ENCODE measurements at places on chromosomes 1 and 21. TPM values are rescaled to one million over a fixed set of nuclear protein-coding genes. Genes with fewer than 3 reads are reported as not detected.

Gene ANKRD65
- total RNA-seq: not detected

Gene TPR
- total RNA-seq: 144 TPM

Gene HSD11B1
- not detected for total RNA-seq

Gene RGS5
- total RNA-seq: 4.4 TPM

Gene VSIG8
- not detected for total RNA-seq

Gene CNKSR1
- 6.0 TPM for total RNA-seq

Gene CXADR
- 0.28 TPM for total RNA-seq

Gene PAQR6
- total RNA-seq: 7.0 TPM

Gene PLA2G2D
- not detected for total RNA-seq

DNA sequence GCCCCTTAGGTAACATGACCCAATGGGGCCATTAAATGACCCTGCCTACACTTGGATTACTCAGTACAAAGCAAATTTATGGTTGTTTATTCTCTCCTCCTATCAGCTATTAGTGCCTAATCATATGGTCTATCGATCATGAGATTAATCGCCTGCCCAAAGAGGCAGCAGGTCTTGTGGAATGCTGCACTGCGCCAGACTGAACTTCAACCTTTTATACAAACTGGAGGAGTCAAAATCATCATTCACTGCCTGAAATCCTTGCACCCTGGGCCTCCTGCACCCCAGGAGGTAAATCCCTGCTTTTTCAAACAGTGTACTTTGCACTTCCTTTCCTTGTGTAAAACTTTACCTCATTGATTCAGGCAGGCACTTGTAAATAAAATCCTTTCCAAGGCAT, 69.7 kb downstream of the NFIA start:
- no peaks in the 10 kb centered on the region for H3K36me3 ChIP-seq
- no peak overlapping the region for H3K27ac ChIP-seq
- H3K27me3 ChIP-seq: peaks cover 38% of the 10 kb centered on the region
- H3K4me3 ChIP-seq: no peak overlapping the region
- DNase-seq: no peak
- peaks cover under 1% of the 10 kb centered on the region for H3K4me1 ChIP-seq

DNA sequence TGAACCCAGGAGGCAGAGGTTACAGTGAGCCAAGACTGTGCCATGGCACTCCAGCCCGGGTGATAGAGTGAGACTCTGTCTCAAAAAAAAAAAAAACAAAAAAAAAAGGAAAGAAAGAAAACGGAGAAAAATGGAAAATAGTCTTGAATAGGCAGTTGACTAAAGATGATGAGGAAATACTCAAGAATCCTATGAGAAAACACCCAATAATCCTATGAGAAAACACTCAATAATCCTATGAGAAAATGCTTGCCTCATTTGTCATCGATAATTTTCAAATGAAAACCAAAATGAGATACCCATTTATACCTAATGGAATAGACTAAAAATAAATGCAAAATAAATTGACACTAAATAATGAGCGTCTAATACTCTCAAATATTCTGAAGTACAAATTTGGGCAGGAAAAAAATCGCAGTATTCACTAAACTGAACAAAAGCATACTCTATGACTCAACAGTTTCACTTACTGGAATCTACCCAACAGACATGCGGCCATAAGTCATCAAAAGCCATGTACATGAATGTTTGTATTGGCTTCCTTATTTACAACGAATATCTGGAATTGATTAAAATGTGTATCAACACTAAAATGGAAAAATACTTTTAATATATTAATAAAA, 733.9 kb upstream of the CHRM3 start:
- H3K4me1 ChIP-seq: no peaks in the 10 kb centered on the region
- H3K36me3 ChIP-seq: no peaks in the 10 kb centered on the region
- H3K27ac ChIP-seq: no peak overlapping the region
- no peak for DNase-seq
- H3K4me3 ChIP-seq: no peak overlapping the region

GRCh38 chr1:92502247-92502646, 15.5 kb upstream of the GFI1 start:
- H3K4me3 ChIP-seq: peak overlapping the region; percentile 44
- no peaks in the 10 kb centered on the region for H3K27me3 ChIP-seq

GRCh38 chr1:20787840-20788795, 1.0 kb upstream of the HP1BP3 start:
- H3K4me1 ChIP-seq: peaks cover 20% of the 10 kb centered on the region
- no peak for DNase-seq
- peak overlapping the region; percentile 96 for H3K27ac ChIP-seq
- H3K4me3 ChIP-seq: peak overlapping the region; percentile 92
- H3K27me3 ChIP-seq: peaks cover 5% of the 10 kb centered on the region
- H3K36me3 ChIP-seq: peaks cover 2% of the 10 kb centered on the region

GRCh38 chr1:244980605-244981004, 116.3 kb upstream of the HNRNPU start:
- H3K4me3 ChIP-seq: no peak overlapping the region
- H3K27me3 ChIP-seq: no peaks in the 10 kb centered on the region
- DNase-seq: no peak
- no peaks in the 10 kb centered on the region for H3K4me1 ChIP-seq

DNA sequence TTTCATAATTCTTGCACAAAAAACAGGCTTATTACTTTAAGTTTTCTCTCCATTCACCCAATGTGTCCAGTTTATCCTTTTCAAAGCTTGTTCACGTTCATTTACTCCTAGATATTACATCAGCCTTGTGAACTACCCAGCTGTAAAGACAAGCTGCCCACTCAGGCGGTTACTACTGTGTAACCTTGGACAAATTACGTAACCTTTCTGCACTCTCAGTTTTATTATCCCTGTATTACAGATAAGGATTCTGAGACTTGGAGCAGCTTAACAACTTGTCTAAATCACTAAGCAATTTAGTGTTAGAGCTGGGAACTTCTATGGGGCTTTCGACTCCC, 20.5 kb upstream of the LPAR3 start:
- DNase-seq: no peak
- H3K4me3 ChIP-seq: no peak overlapping the region
- peaks cover 18% of the 10 kb centered on the region for H3K27me3 ChIP-seq
- H3K36me3 ChIP-seq: no peaks in the 10 kb centered on the region
- no peak overlapping the region for H3K27ac ChIP-seq

- H3K4me1 ChIP-seq: peaks cover 3% of the 10 kb centered on the region
- no peak overlapping the region for H3K27ac ChIP-seq
- H3K36me3 ChIP-seq: peaks cover 16% of the 10 kb centered on the region
- H3K27me3 ChIP-seq: peaks cover 4% of the 10 kb centered on the region
Measured at GRCh38 chr1:227779685-227780084, 35.8 kb upstream of the PRSS38 start.

DNA sequence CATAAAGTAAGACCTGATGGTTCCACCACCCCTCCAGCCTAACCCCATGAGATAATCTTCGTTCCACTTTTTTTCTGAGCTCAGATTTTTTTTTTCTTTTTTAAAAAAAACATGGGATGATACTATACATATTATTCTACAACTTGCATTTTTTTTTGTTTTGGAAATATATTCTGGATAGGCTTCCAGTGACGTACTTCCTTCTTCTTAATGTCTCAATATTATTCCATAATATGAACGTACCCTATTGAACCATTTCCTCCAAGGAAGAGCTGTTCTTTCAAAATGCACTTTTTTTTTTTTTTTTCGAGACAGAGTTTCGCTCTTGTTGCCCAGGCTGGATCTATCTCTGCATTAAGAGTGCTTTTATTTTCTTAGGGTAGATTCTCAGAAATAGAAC, 1.5 kb downstream of the EDEM3 start:
- peaks cover 27% of the 10 kb centered on the region for H3K4me1 ChIP-seq
- H3K27me3 ChIP-seq: peaks cover 10% of the 10 kb centered on the region
- H3K27ac ChIP-seq: peak overlapping the region; percentile 82
- no peak for DNase-seq
- peaks cover 4% of the 10 kb centered on the region for H3K36me3 ChIP-seq

DNA sequence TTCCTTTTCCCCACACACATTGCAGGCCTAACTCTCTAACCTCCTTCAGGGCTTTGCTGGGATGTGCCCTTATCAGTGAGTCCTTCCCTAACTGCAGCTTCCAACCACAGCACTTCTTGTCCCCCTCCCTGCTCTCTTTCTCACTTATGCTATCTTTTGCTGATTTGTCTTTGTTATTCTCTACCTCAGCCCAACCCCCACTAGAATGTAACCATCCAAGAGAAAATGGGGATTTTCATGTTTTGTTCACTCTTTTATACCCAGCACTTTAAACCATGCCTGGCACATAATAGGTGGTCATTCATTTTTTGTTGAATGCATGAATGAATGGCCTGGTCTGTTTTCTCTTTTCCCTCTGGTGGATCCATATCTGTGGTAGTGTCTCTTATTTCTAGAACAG, 243.5 kb downstream of the KAZN start:
- peak overlapping the region; percentile 18 for H3K27ac ChIP-seq
- no peaks in the 10 kb centered on the region for H3K27me3 ChIP-seq
- no peaks in the 10 kb centered on the region for H3K4me1 ChIP-seq
- H3K4me3 ChIP-seq: no peak overlapping the region
- peaks cover 1% of the 10 kb centered on the region for H3K36me3 ChIP-seq

- DNase-seq: no peak
- no peaks in the 10 kb centered on the region for H3K4me1 ChIP-seq
- no peak overlapping the region for H3K4me3 ChIP-seq
- no peaks in the 10 kb centered on the region for H3K27me3 ChIP-seq
- H3K27ac ChIP-seq: no peak overlapping the region
Measured at GRCh38 chr1:96080925-96081324, 640.7 kb upstream of the PTBP2 start.

DNA sequence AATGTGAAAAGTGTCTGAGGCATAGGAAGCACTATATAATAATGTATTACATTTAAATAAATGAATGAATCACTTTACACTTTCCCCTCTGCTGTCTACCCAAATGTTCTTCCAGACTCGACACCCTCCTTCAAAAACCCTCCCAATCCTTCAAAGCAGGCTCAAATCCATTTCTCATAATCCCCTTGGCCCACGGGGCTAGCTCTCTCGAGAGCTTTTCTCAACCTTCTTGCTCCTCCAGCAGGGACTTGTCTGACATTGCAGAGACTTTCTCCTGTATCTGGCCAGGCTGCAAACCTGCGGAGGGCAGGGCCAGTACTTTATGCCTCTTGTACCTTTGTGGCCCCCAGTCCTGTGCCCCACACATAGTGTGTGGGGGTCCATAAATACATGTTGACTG, 14.1 kb upstream of the CNTN2 start:
- H3K36me3 ChIP-seq: no peaks in the 10 kb centered on the region
- no peak for DNase-seq

- H3K4me3 ChIP-seq: no peak overlapping the region
- no peak for DNase-seq
- no peaks in the 10 kb centered on the region for H3K4me1 ChIP-seq
Measured at GRCh38 chr1:22518379-22518778, 44.9 kb upstream of the EPHA8 start.

GRCh38 chr1:164602480-164603093, 43.6 kb downstream of the PBX1 start:
- peaks cover 5% of the 10 kb centered on the region for H3K27me3 ChIP-seq
- no peaks in the 10 kb centered on the region for H3K4me1 ChIP-seq
- H3K27ac ChIP-seq: no peak overlapping the region
- H3K4me3 ChIP-seq: no peak overlapping the region
- no peaks in the 10 kb centered on the region for H3K36me3 ChIP-seq

DNA sequence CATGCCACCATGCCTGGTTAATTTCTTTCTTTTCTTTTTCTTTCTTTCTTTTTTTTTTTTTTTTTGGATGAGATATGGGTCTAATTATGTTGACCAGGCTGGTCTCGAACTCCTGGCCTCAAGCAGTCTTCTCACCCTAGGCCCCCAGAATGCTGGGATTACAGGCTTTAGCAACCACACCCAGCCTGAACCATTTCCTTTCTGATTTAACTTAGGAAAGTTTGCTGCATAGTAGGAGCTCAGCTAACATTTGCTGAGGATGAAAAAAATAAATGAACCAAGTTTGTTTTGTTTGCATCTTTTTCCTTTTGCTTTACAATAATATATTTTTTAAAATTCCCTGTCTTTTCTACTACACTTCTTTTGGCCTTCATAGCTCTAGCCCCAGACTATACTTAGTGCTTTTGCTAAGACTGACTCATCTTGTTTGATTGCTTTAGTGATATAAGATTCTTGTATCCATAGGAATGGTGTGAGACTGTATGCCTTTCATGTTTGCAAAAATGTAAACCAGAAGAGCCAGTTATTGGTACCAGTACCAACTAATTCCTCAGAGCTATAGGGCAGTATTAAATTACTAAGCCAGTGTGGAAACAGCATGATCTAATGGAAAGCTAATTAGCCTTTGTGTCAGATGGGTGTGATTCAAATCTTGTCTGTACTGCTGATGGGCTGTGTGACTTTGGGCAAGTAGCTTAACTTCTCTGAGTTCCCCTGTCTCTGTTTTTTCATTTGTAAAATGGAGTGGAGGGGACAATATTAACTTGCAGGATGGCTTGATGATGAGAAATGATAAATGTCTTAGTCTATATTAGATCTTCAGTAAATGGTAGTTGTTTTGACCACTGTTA, 66.9 kb downstream of the NFIA start:
- no peak overlapping the region for H3K27ac ChIP-seq
- no peaks in the 10 kb centered on the region for H3K36me3 ChIP-seq
- no peaks in the 10 kb centered on the region for H3K4me1 ChIP-seq

GRCh38 chr1:26530895-26531598, 1.5 kb downstream of the RPS6KA1 start:
- H3K36me3 ChIP-seq: no peaks in the 10 kb centered on the region
- H3K4me1 ChIP-seq: peaks cover 34% of the 10 kb centered on the region
- H3K27me3 ChIP-seq: no peaks in the 10 kb centered on the region
- no peak for DNase-seq
- peak overlapping the region; percentile 88 for H3K4me3 ChIP-seq
- peak overlapping the region; percentile 70 for H3K27ac ChIP-seq

DNA sequence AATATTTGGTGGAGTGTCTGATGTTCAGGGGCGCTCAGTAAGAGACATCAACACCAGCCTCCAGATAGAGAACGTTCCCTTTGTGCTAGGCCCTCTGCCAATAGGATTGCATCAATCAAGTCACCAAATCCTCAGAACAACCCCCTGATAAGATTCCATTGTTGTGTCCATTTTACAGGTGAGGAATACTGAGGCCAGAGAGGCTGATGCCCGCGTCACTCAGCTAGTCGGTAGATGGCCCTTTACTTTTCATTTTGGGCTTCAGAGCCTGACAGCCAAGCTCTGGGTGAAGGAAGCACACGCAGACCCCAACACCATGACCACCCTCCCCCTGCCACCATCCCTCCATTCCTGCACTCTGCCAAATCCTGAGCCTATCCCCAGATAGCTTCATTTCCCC, 406.2 kb downstream of the PTPRU start:
- H3K27ac ChIP-seq: no peak overlapping the region
- peaks cover 13% of the 10 kb centered on the region for H3K27me3 ChIP-seq
- no peaks in the 10 kb centered on the region for H3K36me3 ChIP-seq
- no peak for DNase-seq
- no peak overlapping the region for H3K4me3 ChIP-seq

- no peaks in the 10 kb centered on the region for H3K4me1 ChIP-seq
- H3K36me3 ChIP-seq: no peaks in the 10 kb centered on the region
- no peak overlapping the region for H3K27ac ChIP-seq
- DNase-seq: no peak
Measured at GRCh38 chr1:216617081-216617875, 106.0 kb downstream of the ESRRG start.

- H3K27ac ChIP-seq: no peak overlapping the region
- H3K4me1 ChIP-seq: peaks cover 2% of the 10 kb centered on the region
- no peaks in the 10 kb centered on the region for H3K36me3 ChIP-seq
- peaks cover 13% of the 10 kb centered on the region for H3K27me3 ChIP-seq
Measured at GRCh38 chr1:9291914-9292360, 757 bp upstream of the SPSB1 start.
